ENCODE measurements at places on chromosomes 5 and 9. TPM values are rescaled to one million over a fixed set of nuclear protein-coding genes. Genes with fewer than 3 reads are reported as not detected.

GRCh38 chr9:126559296-126559695 lies 54.4 kb upstream of the LMX1B start:
- no peak overlapping the region for H3K27ac ChIP-seq
- no peak for DNase-seq
- no peaks in the 10 kb centered on the region for H3K4me1 ChIP-seq
- H3K36me3 ChIP-seq = no peaks in the 10 kb centered on the region
- H3K27me3 ChIP-seq = peaks cover 23% of the 10 kb centered on the region

- H3K36me3 ChIP-seq = no peaks in the 10 kb centered on the region
- no peak overlapping the region for H3K27ac ChIP-seq
- H3K4me3 ChIP-seq = no peak overlapping the region
- no peaks in the 10 kb centered on the region for H3K4me1 ChIP-seq
- no peak for DNase-seq
These were observed 1361.7 kb upstream of the CDH9 start for GRCh38 chr5:28400076-28400475.

GRCh38 chr5:143222287-143223231 lies 180.9 kb downstream of the NR3C1 start:
- H3K4me3 ChIP-seq = peak overlapping the region; percentile 31
- H3K27ac ChIP-seq = peak overlapping the region; percentile 95
- no peaks in the 10 kb centered on the region for H3K27me3 ChIP-seq
- H3K36me3 ChIP-seq = peaks cover 39% of the 10 kb centered on the region
- peaks cover 38% of the 10 kb centered on the region for H3K4me1 ChIP-seq
- DNase-seq = no peak

- no peak overlapping the region for H3K4me3 ChIP-seq
- DNase-seq = no peak
- H3K27ac ChIP-seq = no peak overlapping the region
- no peaks in the 10 kb centered on the region for H3K36me3 ChIP-seq
- no peaks in the 10 kb centered on the region for H3K4me1 ChIP-seq
These were observed 755.8 kb upstream of the EDIL3 start for GRCh38 chr5:85140471-85140870.

DNA sequence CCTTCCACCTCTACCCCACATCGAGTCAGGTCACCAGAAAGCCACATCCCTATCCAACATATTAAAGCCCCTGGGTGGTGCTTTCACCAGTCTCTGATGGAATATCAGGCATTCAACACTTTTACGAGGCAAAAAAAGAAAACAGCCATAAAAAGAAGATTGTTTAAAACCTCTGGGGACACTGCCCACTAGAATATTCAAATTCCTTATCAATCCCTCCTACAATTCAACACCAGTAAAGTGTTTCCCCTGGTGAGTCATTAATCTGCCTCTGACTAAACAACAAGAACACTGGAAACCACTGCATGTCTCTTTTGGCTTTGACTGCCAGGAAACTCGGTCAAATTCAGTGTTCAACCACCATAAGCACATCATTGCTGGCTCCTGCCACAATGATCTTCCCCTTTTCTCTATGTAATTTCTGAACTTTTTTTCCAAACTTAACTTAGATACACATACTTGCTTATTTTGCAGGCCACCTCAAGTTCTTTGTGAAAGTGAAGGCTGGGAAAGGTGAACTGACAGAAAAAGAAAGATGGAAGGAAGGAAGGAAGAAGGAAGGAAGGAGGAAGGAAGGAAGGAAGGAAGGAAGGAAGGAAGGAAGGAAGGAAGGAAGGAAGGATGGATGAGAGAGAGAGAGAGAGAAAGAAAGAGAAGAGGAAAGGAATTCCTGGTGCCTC lies 105.3 kb downstream of the PAX5 start:
- no peak for DNase-seq
- H3K27ac ChIP-seq = no peak overlapping the region
- no peaks in the 10 kb centered on the region for H3K36me3 ChIP-seq
- no peak overlapping the region for H3K4me3 ChIP-seq

The IFNA2 gene
- total RNA-seq = not detected

The TMOD1 gene
- total RNA-seq = 0.96 TPM
